ENCODE measurements at places on chromosomes 6 and 20. TPM values are rescaled to one million over a fixed set of nuclear protein-coding genes. Genes with fewer than 3 reads are reported as not detected.

RBM24 gene
- total RNA-seq: 13.2 TPM

FAM83C gene
- not detected for total RNA-seq

- DNase-seq: no peak
These were observed 49.1 kb upstream of the DST start for GRCh38 chr6:56691814-56692213.

- DNase-seq: no peak
These were observed 377.7 kb downstream of the CDH4 start for GRCh38 chr20:61629602-61630390.

DNA sequence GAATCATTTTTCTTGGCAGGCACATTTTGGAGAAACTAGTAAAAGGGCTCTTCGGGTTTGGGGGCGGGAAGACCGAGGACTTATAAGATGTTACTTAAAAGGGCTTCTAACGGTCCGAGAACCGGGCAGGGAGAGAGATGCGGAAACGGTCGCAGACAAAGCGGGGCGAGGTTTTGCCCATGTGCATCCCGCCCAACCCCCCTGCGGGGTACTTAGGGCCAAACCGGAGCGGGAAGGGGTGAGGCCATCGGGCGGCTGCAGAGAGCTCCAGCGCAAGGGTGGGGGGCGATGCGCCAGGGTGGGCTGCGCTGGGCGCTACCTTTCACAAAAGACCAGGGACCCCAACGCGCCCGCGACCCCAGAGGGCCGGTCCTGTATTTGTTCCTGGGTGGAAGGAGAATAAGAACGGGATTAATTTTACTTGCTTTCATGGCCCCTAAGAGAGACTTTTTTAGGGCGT lies 616 bp downstream of the TUBB start:
- no peak for DNase-seq

DNA sequence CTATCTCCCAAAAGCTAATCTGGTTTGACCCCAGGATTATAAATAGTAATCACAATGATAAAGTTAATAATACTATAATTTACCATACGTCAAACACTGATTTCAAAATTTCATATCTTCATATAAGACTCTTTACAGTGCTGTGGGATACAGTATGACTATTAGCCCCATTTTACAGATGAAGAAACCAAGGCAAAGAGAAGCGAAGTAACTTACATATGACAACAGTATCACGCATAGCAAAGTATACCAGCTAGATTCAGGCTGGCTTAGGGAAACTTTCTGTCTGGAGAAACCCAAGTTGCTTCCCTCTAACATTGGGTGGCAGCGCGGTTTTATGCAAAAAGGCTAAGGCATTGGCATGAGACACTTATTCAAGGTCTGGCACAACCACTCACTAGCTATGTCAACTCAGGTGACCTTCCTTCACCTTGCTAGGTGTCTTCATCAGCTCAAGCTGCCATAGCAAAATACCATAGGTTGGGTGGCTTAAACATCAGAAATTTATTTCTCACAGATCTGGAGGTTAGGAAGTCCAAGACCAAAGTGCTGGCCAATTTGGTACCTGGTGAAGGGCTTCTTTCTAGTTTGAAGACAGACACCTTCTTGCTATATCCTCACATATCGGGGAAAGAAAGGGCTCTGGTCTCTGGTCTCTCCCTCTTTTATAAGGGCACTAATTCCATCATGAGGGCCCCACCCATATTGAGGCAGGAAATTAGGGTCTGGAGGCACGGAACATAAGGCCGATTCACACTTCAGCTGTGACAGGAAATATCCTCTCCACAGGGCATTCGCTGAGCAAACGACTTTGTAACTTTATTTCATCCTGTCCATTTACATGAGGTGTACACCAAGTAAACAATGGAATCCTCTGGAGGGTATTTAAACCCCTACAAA lies 22.4 kb upstream of the UTRN start:
- no peak for DNase-seq
